LHCN-M2 (cell line): ENCODE measurements at places on chromosomes 2 and 18.

DNA sequence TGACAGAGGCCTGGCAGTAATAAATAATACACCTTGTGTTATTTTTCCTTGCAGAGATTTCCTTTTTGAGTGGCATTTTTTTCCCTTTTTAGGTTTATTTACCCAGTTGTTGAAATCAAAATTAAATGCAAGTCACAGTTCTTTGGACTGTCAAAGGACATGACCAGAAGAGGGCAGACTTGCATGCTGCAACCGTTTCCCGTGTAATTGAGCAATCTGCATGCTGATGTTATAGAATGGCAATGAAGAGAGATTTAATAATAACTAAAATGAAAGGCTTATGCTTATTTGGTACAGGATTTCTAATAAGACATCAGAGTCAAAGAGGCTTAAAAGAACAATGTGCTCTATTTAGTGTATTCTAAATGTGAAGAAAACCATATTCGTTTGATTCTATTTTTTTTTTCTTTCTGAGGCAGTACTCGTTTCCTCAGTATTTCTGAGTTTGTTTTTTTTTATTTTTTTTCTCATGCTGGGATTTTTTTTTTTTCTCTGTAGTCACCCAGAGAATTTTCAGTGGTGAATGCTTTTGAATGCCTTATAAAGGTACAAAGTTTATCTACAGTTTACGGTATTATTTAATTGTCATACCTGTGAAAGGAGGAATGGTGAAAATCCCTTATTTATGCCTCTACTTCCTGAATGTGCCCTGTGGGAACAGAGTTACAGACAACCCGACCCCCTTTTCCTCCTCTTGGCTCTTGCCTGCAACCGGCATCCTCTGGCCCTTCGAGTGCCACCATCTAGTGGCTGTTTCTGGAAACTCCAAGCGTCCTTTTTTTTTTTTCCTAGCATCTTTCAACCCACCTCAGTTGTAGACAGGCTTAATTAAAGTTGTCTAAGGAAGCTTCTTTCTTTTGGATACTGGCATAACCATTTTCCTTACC, 368.5 kb downstream of the LRRTM1 start:
- DNase-seq: peak; percentile 32

DNA sequence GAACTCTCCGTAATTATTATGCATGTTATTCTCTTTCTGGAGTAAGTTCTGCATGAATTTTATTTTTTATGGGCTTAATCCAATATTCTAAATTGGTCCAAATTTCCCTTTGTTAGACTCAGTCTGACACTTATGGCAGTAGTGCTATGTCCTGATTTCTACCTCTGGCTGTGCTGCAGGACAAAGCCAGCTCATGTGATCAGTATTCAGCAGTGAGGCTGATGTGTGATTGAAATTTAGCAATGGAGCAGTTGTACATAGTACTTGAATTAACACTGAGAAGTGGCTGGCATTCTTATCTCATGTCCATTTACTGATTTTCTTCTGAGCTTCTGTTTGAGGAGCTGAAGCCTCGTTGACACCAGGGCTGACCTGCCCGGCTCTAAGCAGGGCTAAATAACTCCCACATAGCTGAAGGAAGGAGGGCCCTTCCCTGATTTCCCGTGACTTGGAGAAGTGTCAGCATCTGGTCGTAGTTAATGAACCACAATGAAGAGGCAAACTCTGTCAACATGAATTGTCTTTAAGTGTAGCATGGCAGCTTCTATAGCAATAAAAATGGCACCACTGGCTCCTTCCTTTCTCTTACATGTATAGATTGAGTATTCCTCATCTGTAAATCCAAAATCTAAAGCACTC, 159.0 kb upstream of the RASGRP3 start:
- no peak for DNase-seq

- no peak for DNase-seq
These were observed 1983.5 kb upstream of the CELF4 start for GRCh38 chr18:39549144-39549543.

GRCh38 chr2:71919708-71920107, 228.0 kb downstream of the CYP26B1 start:
- DNase-seq: no peak

DNA sequence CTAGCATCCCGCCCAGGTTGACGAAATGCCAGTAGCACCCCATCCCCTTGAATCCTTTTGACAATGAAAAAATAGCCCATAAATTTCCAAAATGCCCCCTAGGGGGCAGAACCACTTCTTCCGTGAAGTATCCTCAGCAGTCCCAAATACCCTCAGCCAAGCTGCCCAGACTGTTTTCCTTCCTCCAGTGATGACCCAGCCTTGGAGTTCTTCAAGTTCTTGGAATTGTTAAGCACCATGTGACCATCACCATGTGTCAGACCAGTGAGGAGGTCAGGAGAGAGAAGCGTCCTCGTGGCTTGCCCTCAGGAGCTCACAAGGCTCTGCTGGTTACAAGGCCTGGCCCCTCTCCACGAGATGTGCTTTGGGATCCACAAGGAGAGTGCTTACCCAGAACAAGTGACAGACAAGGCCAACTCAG, 1.4 kb upstream of the SLC23A3 start:
- DNase-seq: peak; percentile 84

DNA sequence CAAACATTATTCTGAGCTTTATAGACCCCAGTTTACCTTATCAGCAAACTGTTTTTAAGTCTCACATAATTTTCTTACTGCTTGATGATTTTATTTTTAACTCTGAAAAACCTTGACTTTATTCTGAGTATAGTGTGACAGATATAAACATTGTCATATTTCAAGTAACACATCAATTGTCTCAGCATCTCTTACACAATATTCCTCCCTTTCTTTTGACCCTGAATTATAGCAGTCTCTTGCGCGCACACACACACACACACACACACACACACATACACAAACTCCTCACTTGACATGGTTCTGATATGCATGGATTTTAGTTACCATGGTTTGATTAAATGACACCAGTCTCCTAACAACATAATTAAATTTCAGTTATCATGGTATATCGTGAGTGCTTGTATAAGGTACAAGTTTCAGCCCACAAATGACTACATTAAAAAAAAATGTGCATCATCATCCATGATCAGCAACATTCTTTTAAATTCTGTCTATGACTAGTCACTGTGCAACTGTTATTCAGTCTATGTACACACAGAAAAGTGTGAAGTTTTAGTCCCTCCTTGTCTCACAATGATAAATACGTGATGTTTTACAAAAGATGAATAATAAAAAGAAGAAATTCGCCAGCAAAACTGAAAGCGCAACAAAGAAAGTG, 39.5 kb upstream of the TACR1 start:
- DNase-seq: peak; percentile 70

DNA sequence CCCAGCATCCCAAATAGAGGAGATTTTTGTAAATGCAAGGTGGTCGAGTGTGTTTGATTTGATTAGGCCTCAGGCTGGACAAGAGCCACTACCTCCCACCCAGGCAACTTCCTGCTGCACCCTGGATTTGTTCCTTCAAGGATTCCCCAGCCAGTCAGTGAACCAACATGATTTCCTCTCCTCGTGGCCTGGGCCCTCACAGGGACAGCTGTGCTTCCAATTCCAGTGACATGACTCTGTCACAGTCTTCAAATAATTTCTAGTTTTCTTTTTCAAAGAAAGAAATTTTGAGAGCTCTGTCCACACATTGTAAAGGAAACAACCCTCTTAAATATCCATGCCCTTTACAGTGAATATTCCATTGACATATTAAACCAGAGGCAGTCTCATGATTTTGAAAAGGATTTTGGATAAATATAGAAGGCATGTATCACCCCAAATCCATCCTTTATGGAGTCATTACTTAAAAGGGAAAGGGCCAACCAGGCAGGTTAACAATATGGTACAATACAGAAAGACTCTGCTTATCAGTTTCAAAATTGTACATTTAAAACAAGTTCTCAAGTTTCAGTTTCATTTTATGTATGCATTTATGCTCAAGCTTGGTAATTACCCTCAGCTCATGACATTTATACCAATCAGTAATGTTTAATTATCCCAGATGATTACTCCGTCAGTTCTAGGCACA, 121.3 kb upstream of the FOSL2 start:
- DNase-seq: no peak

DNA sequence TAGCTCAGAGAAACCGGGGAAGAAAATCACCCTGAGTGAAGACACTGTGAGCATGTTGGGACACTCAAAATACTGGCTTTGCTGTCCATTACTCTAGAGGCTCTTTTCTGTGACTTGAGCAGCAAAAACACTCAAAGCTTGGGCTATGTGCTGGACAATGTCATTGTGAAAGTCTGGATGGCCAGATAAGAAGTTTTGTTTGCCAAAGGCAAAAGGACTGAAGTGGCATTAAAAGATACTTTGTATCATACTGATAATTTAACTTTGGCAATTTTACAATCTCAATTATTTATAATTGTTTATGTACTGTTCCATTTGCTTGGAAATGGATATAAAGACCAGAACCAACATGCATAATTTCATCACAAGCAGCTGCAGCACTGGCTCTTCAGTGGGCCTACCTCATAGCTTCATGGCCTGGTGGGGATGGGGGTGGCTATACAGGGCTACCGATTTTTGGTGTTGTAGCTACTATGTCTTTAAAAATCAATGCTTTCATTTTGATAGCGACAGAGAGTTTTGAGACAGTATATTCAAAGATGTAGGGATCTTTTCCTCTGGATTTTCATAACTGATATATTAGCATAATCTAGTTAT, 51.1 kb downstream of the RBKS start:
- no peak for DNase-seq

- DNase-seq: peak; percentile 94
These were observed 18.1 kb downstream of the NABP1 start for GRCh38 chr2:191696001-191696400.

- no peak for DNase-seq
These were observed 7.6 kb downstream of the ZFP36L2 start for GRCh38 chr2:43218702-43219382.

GRCh38 chr2:37168217-37168981, 11.6 kb upstream of the EIF2AK2 start:
- peak; percentile 48 for DNase-seq

DNA sequence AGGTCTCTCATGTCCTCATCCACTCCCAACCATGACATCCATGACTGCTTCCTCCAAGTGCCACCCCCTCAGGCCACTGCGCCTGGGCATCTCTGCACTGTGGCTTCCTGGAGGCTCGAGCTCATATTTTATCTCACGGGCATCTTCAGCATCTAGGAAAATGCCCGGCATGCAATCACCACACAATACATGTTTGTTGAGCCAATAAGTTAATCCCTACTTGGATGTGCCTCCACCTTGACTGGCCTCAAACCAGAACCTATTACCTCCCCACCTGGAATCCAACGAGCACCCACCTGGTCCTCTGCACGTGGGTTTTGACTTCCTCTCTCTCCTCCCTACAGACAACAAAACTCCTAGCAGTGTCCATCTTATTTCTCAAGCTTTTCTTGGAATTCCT, 198.9 kb upstream of the REV1 start:
- no peak for DNase-seq

- no peak for DNase-seq
These were observed 1.8 kb downstream of the DCC start for GRCh38 chr18:52341608-52342381.

- peak; percentile 44 for DNase-seq
These were observed at the start of gene TRABD2A for GRCh38 chr2:84880645-84881521. TSS of gene TRABD2A (minus strand) at chr2:84881084. CDS start at chr2:84881039, 45 bp downstream.

DNA sequence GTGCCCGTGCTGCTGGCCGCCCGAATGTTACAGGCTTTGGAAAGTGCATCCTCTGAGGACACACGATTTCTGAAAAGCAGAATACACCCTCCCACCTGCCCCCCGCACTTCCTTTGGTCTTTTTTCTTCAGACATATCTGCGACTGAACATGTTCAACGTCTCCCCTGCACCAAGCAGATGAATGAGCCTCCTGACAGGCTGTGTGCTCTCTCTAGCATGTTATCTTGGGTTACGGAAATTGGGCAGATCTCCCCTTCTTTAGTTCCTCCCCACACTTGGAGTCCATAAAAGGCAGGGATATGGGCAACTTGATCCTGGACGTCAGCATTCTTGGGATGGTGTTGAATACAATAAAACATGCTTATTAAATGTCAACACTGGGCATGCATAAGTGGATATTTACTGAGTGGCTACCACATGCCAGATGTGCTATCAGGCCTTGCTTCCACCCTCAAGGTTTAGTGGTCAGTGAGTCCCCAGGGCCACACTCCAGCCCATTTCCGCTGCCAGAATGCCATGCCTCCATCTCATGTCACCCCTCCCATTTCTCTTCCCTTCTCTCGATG, 130.4 kb downstream of the TRIM43 start:
- DNase-seq: no peak

GRCh38 chr2:71530211-71530610, 76.8 kb downstream of the DYSF start:
- DNase-seq: no peak

DNA sequence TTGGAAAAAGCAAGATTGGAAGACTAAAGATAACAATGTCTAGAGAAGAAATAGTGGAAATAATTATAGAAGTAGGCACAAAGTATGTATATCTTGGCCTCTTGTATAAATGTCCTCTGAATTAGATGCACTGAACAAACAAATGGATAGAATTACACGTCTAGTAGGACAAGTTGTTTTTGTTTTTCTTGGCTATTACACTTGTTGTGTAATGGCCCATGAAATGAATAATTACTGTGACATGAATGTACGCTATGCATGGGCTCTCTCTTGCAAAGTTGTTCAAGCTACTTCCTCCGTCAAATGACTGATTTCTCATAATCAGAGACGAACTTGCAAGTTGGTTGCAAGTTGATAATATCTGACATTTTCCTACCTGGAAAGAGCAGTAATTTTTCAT, 126.2 kb downstream of the PDE1A start:
- no peak for DNase-seq

DNA sequence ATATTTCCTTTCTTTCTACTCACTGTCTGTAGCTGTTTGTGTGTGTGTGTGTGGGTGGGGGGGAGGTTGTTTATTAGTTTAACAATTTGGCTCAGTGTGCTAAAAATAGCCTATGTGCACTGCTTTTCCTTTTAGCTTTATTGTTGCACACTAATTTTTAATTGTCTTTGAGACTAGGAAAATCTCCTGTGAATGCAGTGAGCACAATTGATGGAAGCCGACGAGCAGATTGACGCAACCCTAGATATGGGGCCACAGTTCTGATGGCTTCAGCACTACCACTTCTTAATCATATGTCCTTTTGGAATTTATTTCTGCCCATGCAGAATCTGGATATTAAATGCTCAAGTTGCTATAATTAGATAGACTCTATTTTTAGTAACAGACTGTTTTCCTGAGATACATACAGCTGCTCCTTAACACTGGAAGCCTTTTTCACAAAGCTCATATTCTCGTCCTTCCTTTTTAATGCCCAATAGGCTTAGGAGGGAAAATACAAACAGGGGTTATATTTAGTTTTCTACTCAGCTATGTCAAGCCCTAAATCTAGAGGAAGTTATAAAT, 109.1 kb downstream of the IRS1 start:
- DNase-seq: peak; percentile 64

DNA sequence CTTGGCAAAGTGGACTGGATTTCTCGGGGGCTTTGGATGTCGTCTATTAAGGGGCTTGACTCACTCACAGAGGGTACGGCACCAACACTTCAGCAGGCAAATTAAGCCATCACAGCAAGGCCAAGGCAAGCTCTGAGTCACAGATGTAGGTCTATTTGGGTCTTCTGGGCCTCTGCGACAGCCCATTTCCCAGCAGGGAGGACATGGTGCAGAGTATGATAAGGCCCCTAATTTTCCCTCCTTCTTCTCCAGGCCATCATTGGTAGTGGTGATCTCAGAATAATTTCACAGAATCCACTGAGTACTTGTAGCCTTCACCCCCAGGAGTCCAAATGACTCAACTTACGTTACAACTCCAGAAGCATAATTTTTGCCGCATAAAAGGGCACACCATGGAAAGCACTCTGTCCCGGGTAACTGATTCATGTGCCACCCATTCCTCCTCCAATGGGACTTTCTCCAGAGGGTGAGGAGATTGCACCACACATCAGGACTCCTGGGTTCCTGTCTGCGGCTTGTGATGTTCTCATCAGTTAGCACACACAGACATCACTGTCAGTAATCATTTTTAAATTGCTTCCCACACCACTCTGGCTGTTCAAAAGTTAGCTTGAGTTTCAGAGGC, 164.9 kb downstream of the TXNL1 start:
- no peak for DNase-seq
